ENCODE measurements at places on chromosomes 5 and 9.

DNA sequence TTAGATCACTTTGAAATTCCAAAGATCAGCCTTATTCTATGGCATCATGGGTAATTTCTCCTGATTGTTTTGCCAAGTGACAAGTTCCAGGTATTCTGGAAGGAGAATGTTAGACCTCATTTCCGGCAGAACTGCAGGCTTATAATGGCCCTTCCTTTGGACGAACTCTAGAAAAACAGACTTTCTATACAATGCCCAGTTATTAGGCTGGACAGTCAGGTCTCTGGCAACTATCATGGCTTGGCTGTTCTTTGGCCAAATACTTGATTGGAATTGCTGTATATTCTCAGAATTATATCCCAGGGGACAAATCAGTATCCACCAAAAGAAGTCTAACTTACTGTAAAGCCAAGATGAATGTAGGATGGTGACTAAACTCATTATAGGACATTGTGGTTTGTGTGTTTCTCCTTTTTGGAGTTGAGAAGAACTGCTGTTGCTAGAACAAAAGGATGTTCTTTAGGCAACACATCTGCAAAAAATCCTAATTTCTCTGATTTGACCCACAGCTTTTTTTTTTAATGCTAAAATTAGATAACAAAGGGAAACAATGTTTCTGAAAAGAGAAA lies 69.0 kb downstream of the ADAMTSL1 start:
- no peak for DNase-seq

DNA sequence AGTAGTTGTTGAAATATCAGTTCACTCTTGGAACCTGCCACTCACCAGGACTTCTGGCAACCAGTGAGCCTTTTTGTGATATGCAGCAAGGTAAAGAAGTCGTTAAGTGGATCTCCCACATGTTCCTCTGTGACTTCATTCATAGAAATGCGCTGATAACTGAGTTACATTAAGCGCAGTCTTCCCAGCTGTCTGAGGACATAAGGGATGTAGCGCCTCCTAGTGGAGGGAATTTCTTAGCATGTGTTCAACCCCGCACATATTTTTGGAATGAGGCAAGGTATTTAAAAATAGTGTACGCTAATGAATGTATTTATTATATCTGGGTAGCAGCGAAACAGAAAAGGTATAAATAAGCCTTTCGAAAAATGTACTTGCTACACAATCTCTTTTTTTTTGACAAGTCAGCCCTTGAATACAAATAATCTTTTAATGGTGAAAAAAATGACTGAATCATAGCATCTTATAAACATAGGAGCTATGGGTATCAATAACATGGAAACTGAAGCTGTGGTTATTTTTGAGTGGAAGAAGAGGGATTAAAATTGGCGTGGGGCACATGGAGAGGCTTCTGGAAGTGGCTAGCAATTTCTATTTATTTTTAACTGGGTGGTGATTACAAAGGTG lies 38.0 kb downstream of the PALM2AKAP2 start:
- DNase-seq = no peak

- DNase-seq = no peak
Measured at GRCh38 chr9:2215921-2216441, 200.8 kb downstream of the SMARCA2 start.

DNA sequence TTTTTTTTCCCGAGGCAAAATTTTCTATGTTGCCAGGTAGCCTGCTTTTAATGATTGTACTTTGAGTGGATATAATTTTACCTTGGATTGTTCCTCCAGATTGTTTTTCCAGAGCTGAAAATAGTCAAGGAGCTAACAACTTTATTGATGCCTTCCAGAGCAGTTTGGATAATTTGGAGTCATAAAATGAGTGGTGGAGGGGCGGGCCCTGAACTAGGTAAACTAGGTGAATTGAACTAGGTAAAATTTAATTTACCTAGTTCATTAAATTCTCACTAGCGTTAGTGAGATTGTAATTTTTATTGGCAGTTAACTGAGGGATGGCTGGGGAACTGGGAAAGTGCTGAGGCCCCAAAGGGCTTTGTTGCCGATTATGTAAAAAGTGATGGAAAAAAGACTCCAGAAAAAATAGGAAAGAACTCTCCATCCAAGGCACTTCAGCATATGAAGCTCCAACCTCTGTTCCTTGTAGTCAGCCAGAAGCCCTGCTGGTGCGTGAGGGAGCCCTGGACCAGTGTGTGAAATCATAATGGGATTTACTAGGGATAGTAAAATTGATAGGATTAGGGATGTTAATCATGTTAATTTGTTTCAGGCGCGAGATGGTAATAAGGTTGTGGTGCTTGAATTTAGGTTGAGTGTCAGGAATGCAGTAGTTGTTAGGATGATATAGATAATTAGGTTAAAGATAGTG lies 1.7 kb downstream of the DNAJC25 start:
- DNase-seq = no peak

All from stimulated activated naive CD4-positive, alpha-beta T cell (primary cell).